ENCODE measurements at places on chromosomes 2 and 18.

- no peak for DNase-seq
Measured at GRCh38 chr2:165621086-165621560, 151.6 kb downstream of the CSRNP3 start.

GRCh38 chr18:46899274-46899948 is 17.9 kb downstream of the PIAS2 start:
- DNase-seq = no peak

- no peak for DNase-seq
Measured at GRCh38 chr2:102803041-102803896, 41.4 kb downstream of the TMEM182 start.

DNA sequence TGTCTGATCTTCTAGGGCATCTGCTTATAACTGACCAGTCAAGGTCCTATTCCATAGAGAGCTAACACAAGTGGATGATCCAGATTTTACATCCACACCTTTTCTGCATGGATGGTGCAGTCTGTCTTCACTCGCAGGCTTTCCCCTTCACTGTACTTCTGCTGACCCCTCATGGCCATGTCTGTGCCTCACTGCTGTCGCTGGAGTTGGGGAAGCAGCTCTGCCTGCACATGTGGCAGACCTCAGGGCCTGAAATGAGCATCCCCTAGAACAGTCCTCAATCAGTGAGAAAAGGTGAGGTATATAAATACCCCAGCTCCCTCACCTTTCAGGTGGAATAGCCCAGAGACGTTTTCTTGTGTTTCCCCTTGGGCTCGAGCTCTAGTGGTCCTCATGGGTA is 233.8 kb downstream of the ANKRD36B start:
- DNase-seq = no peak

DNA sequence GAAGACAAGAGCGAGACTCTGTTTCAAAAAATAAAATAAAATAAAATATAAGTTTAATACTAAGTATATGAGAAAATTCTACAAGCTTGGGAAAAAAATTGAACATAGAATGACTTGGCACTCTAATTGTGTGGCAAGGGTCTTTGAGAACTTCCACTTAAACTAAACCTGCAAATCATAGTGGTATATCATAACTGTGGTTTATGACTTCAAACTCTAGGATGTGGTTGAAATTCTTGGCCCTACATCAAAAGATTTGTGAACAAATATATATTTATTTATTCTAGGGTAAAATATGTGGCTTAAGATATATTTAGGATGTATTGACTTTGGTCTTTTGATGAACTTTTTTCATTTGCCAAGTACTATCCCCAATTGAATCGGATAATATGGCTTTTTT is 3.1 kb upstream of the FAM171B start:
- no peak for DNase-seq

GRCh38 chr2:50777954-50778353 is 254.0 kb downstream of the NRXN1 start:
- DNase-seq = no peak

DNA sequence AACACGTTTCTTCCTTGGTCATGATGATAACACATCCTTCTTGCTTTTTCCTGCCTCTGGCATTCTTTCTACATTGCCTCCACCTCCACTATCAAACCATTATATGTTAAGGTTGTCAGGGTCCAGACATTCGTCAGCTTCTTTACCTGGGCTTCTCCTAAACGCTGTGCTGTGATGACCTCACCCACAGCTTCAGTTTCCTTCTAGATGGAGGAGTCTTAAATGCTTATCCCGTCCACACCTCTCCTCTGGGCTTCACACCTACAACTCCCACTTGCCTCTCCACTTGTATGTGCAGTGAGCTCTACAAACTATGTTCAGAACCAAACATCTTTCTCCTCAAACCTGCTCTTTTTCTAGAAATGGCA is 666 bp upstream of the STAT1 start:
- DNase-seq = no peak

- DNase-seq = no peak
Measured at GRCh38 chr2:64119369-64119768, 24.9 kb downstream of the PELI1 start.

- DNase-seq = no peak
Measured at GRCh38 chr2:227043981-227044380, 120.0 kb downstream of the COL4A4 start.

- DNase-seq = no peak
Measured at GRCh38 chr18:53843113-53843760, 381.2 kb downstream of the MBD2 start.

DNA sequence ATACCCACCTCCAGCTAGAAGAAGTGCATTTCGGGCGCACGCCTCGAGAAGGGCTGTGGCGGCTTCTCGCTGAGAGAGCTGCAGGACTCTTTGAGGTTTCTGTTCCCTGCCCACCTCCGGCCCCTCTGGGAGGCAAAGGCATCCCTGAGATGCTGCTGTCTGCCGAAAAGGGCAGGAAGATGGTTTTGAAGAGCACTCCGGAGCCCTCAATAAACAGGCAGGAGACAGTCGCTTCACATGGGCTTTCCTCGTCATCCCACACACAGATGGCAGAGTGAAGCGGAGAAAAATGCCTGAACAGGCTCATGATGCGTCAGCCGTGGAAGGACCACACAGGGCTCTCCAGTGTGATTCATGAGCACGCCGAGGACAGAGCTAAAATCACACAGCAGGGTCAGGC is 25.4 kb upstream of the GLI2 start:
- no peak for DNase-seq

- DNase-seq = no peak
Measured at GRCh38 chr2:12300927-12301326, 415.8 kb upstream of the TRIB2 start.

DNA sequence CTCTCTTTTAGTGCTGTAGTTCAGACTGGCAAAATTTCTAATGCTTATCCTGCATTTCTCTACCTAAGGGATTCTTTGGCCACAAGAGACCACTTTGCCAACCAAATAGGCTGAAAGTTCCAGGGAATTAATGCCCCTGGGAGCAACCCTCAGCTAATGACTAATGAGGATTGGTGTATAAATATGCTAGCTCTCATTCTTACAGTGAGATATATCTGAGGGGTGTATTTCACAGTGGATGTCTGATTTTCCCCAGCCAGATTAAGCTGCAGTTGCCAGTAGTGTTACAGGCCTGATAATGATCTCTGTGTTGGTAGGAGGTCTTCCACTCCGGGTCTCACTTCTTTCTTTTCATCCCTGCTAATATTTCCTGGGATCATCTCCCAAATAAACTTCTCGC is 90.4 kb downstream of the GULP1 start:
- DNase-seq = no peak

DNA sequence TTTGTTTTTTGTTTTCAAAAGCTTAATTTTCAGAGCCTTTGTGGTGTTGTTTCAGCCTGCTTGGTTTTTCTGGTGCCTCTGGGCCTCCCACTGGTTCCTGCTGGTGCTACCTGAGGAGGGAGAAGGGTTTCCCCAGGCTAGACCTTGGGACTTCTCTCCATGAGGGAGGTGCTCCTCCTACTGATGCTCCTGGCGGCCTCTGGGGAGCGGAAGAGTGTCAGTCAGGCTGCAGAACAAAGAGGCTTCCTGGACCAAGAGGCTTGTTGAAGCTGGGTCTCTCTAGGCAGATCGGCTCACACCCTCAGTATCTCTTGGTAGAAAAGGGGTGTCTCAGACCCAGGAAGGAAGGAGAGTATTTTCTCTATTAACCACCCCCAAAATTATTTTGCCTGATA is 32.2 kb downstream of the RFX8 start:
- no peak for DNase-seq

DNA sequence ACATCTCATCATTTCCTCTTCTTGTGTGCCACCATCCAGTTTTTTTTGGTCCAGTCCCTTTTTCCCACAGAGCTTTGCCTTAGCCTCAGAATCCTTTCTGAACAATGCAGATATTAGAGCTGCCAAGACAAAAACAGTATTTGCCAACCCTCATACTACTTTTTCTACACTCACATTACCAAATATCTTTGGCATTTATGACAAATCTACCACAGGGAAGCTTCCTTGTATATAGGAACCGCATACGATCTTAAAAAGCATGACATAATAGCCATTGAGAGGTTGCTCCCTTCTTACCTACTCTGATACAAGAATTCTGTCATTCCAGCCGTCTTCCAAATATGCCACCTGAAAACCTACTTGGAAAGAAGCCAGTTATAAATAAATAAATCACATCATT is 9.4 kb downstream of the ZNF24 start:
- no peak for DNase-seq

DNA sequence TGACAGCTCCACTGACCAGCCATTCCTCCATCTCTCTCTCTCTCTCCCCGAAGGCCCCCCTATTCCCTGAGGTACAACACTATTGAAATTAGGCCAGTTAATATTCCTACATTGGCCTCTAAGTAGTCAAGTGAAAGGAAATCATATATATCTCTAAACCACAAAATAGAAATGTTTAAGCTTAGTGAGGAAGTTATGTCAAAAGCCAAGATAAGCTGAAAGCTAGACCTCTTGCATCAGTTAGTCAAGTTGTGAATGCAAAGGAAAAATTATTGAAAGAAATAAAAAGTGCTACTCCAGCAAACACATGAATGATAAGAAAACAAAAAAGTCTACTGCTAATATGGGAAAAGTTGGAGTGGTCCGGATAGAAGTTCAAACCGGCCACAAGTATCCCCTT is 301.3 kb upstream of the RBMS1 start:
- no peak for DNase-seq

- no peak for DNase-seq
Measured at GRCh38 chr2:237631801-237632585, 4.6 kb downstream of the LRRFIP1 start.

- no peak for DNase-seq
Measured at GRCh38 chr2:70128005-70128404, 40.7 kb downstream of the PCBP1 start.

- no peak for DNase-seq
Measured at GRCh38 chr2:106129592-106129991, 64.5 kb downstream of the UXS1 start.

All from left colon (tissue), 2 donors.